ENCODE measurements at places on chromosomes 7 and 10.

- no peak for DNase-seq
Measured at GRCh38 chr7:72540106-72540611, 128.0 kb upstream of the CALN1 start.

- DNase-seq, result no peak
Measured at GRCh38 chr10:117135026-117135372, 3.1 kb downstream of the VAX1 start.

DNA sequence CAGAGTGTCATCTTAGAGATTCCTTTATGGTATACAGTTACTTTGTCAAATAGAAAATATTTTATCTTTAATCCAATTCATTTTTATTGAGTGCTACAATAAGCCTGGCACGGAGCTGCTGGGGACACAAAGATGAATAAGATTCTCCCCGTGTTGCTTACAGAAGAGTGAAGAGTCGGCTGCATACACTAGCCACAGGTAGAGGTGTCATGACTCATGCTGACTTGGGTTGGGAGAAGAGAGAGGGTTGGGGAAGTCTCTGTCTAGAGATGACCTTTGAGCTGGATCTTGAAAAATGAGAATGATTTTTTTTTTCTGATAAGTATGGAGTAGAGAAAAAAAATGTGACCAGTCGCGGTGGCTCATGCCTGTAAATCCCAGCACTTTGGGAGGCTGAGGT lies 289.9 kb upstream of the CELF2 start:
- DNase-seq, result no peak

- no peak for DNase-seq
Measured at GRCh38 chr7:30162622-30163124, 27.9 kb downstream of the MTURN start.

Measured in muscle of back (tissue), 13 donors.